ENCODE measurements at places on chromosomes 5 and 9.
A peak's percentile ranks its signal among the peaks of the same experiment; 100 is the strongest.

- no peak for DNase-seq
Measured at GRCh38 chr5:24609706-24610105, 35.1 kb downstream of the CDH10 start.

GRCh38 chr5:132221781-132222648 is 5.6 kb downstream of the P4HA2 start:
- DNase-seq, result peak; percentile 64

DNA sequence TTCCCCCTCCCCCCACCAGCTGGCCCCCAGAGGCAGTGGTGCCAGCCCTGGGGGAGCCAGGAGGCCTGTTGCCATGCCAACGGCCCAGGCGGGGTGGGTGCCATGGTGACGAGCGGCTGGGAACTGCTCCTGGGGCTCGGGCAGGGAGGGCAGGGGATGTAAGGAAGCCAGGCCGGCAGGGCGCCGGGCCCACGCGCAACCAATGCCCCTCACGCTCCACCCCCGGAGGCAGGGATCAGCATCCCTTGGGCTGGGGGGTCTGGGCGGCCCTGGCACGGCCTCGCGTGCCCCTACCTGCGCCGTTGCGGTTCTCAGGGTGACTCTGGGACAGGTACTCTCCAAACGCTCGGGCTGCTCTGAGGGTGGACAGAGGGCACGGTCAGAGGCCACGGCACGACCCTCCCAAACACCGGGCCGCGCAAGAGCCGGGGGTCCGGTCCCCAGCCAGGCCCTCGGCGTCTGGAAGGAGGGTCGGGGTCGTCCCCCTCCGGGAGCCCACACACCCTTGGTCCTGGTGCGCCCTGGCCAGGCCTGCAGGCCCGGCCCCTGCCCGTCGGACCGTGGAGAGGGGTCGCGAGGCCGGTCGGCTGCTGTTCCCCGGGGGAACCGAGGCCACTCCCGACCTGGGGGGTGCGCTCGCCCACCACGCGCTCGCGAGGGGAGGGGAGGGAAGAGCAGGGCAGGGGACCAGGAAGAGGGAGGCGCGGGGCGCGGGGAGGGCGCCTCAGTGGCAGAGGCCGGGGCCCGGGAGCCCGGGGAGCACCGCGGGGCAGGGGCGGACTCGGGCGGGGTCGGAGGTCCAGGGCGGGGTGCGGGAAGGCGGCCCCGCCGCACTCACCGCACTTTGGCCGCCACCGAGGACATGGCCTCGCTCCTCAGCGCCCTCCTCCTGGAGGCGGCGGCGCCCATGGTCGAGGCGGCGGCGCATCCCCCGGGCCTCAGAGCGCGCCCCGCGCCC is 661 bp downstream of the NSMF start:
- DNase-seq, result peak; percentile 61

DNA sequence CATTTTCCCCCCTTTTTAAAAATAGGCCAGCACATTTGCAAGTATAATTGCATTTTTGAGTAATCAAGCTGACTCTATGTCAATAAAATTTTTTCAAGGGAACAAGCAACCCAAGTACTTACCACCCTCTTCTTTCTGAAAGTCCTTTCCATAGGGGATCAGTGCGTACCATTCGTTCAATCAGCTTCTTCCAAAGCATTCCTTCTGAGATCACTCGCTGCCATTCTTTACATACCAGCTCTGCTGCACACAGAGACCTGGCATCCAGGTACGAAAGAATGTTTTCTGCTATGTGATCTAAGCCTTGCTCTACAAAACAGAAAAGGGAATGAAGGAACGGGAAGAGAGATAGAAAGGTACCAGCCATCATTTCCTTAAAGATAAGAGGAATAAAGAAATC is 106.6 kb downstream of the FBXW11 start:
- no peak for DNase-seq

- DNase-seq, result no peak
Measured at GRCh38 chr9:73219985-73220626, 68.4 kb downstream of the ANXA1 start.

GRCh38 chr9:134595014-134595413 is 46.6 kb upstream of the COL5A1 start:
- no peak for DNase-seq

DNA sequence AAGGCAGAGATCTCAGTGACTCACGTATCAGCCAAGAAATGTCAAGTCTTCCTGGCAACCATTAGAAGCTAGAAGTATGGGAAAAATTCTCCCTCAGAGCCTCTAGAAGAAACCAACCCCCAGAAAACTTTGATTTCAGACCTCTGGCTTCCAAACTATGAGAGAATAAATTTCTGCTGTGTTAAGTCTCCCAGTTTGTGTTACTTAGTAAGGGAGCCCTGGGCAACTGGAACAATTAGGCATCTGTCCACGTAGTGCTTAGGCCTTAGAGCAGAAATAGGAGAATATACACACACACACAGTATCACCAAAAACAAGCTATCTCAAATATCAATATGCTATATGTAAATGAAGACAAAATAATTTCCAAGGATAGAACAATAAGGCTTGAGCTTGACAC is 894.8 kb upstream of the CDH10 start:
- no peak for DNase-seq

- no peak for DNase-seq
Measured at GRCh38 chr5:14257995-14258403, 114.9 kb downstream of the TRIO start.

- DNase-seq, result no peak
Measured at GRCh38 chr5:75319638-75320037, 17.4 kb upstream of the HMGCR start.

DNA sequence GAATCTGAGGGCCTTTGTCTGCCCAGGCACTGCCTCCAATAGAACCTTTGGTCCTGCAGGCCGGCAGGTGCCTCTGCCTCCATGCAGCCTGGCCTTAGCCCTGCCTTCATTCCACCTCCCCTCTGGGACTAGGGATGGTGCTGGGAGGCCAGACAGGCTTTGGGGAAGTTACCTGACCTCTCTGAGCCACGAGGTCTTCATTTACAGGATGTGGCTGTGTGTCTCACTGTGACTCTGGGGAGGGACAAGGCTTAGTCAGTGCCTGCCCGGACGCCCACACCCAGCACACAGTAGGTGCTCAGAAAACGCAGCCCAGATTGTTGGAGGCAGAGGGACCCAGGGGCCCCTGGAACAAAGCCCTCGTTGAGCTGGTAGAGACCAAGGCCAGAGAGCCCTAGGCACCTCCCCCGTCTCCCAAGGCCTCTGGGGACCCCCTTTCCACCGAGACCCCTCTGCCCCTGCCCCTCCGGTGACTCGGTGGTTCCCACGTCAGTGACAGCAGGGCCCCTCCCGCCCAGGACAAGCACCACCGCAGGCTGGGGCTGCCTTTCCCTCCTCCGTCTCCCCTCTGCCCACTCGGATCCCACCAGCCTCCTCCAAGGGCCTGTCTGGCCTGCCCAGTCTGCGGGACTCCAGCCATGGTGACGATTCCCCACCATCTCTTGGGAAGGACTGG is 46.9 kb upstream of the EGFL7 start:
- DNase-seq, result peak; percentile 25

DNA sequence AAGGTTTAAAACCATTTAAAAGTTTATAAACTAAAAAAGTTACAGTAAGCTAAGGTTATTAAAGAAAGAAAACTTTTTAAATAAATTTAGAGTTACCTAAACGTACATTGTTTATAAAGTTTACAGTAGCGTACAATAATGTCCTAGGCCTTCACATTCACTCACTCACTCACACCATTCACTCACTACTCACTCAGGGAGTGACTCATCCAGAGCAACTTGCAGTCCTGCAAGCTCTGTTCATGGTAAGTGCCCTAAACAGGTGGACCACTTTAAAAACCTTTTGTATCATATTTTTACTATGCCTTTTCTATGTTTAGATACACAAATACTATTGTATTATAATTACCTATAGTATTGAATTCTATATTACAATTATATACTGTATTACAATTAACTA is 190.8 kb upstream of the RASA1 start:
- DNase-seq, result no peak

DNA sequence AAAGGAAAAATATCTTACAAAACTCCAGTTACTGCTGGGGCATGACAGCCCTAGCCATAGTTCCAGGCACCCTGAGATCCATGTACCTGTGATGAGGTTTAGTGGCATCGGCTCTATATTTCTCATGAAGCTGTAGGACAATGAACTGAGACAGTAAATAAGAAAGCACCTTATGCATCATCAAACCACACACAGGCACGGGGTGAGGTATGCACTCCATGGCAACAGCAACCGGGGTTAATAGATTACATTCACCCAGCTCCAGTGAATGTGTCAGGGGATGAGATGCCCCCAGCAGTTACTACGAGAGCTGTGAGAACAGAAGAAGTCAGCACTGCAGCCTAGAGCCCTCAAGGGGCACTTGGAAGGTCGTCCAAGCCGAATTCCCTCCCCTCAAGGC is 162.0 kb upstream of the S1PR3 start:
- no peak for DNase-seq

GRCh38 chr9:126494264-126494663 is 119.5 kb upstream of the LMX1B start:
- no peak for DNase-seq

DNA sequence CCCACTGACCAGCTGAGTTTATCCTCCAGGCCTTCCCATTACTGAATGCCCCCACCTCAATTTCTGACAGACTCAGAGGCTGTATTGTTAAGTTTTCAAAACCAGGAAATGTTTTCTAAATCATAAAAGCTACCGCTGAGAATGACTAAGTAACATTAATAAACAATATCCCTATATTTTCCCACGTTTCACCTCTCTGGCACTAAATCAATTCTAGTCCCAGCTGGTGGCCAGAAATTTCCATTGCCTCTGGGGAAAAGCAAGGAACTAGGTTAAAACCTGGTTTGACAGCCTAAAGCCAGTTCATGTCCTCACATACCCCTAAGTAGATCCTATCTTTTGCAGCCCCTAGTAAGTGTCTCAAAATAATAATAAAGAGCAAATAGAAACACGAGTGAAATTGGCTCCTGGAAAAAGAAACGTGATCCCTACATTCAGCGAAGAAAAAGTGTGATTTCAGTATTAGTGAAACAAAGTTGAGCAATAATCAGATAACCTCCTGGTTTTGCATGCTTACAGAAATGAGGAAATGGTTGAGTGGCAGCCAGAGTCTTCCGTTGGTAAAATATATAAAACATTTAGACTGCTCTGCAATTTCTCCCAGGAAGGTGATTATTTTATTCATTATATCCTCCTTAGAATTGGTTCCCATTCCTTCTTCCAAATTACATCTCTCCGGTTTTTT is 110.9 kb downstream of the ESM1 start:
- DNase-seq, result no peak

DNA sequence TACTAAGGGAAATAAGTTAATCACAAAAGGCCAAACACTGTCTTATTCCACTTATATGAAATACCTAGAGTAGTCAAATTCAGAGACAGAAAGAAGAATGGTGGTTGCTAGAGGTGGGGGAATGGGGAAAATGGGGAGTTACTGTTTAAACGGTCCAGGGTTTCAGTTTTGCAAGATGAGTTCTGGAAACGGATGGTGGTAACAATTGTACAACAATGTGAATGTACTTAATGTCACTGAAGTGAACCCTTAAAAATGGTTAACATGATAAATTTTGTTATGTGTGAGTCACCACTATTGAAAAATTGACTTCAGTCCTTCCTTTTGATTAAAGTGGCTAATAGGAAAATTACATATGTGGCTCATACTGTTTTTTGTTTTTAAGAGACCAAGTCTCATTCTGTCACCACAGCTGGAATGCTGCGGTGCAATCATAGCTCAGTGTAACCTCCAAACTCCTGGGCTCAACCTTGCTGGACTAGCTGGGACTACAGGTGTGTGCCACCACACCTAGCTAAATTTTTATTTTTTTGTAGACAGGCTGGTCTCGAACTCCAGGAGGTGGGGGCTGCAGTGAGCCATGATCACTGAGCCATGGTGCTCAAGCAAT is 8.7 kb downstream of the UBQLN1 start:
- DNase-seq, result no peak

GRCh38 chr9:89848060-89849040 is 243.5 kb downstream of the GADD45G start:
- no peak for DNase-seq

GRCh38 chr9:78296893-78297671 is at the start of gene PSAT1:
Gene PSAT1, plus strand, starts transcription at chr9:78297125. Its CDS starts 86 bp downstream, at chr9:78297211.
- DNase-seq, result peak; percentile 90

GRCh38 chr9:136137321-136138265 is 18.9 kb upstream of the TMEM250 start:
- no peak for DNase-seq

DNA sequence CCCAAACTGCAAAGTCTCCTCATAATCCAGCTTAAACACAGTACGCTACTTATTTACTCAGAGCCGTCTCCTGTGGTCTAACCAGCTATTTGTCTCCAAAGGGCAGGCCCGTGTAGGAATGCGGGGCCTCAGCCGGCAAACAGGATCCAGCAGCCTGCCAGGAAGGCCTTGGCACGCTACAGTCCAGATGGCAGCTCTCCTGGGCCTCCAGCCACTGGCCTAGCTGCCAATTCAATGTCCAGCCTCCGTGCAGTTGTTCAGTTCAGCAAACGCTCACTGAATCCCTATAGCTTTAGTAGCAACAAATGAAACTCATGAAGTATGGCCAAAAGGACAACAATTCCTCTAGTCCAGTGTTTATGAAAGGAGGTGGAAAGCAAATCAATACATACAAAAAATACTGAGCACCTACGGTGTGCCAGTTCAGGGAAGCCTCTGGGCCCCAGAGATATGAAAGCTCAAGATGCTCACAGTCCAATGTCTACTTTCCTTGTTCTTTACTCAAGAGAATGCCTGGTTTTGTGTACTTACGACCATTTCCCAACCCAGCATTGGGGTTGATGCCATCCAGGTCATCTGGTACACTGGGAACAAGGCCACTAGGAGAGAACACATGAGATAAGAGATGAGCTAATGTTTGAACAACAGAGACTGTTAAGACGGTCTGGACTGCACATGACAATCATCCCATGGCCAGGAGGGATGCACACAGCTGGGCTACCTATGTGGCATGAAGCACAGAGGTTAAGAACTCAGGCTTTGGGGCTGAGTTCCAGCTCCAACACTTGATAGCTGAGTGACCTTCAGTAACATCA is 8.3 kb downstream of the CDK5RAP2 start:
- no peak for DNase-seq

DNA sequence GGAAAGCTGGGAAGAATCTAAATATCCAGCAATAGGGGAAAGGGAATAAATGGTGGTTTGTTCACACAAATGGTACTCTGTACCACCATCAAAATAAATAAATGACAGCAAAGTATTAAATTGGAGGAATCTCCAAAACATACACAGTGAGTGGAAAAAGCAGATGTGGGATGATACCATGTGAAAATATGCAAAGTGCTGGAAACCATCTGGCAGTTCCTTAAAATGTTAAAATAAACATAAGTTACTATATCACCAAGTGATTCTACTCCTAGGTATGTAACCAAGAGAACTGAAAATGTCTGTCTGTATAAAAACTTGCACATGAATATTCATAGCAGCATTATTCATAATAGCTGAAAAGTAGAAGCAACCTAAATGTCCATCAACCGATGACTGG is 41.9 kb upstream of the TEX48 start:
- DNase-seq, result no peak

GRCh38 chr5:157157293-157157891 is 8.7 kb downstream of the GARIN3 start:
- no peak for DNase-seq
